ENCODE measurements at places on chromosomes 4 and X.

GRCh38 chr4:109511414-109511813, 48.6 kb upstream of the MCUB start:
- no peak for DNase-seq

GRCh38 chr4:128232719-128233118, 54.9 kb downstream of the PGRMC2 start:
- no peak for DNase-seq

DNA sequence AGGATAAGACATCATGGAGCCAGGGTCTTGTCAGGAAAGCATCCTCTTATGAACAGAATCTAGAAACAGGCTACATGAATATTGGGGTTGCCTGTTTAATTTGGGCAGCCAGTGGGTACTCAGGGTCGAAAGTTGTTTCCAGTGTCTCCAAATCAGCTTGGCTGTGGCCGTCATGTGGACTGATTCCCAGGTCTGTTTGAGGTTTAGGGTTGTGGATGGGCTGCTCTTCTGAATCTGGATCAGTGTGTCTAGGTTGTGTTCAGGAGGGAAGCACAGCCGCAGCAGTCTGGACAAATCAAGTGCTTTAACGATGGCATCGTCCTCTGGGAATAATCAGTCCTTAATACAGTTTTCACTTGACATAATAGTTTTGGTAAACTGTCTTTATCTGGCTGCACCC, 94.3 kb downstream of the GATB start:
- DNase-seq = no peak

DNA sequence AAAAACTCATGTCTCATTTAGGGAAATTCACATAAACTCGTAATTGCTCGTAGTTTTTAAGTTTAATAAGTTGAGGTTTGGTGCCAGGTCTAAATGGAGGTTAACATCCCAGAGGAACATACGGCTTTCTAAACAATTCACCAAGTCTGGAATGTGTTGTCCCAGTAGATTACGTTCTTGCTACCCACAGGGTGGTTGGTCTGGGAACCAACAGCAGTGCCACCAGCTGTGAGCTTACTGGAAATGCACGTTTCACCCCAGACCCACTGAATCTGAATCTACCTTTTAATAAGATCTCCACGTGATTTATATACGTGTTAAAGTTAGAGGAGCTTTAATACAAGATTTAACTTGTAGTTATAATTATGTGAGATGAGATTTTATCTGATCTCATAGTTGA, 134.3 kb downstream of the BMPR1B start:
- no peak for DNase-seq

GRCh38 chr4:101103381-101104142, 243.8 kb downstream of the PPP3CA start:
- DNase-seq = peak; percentile 28

All from CD14-positive monocyte (primary cell).